Left lung (tissue), 14 donors: ENCODE measurements at places on chromosomes 4 and X.

DNA sequence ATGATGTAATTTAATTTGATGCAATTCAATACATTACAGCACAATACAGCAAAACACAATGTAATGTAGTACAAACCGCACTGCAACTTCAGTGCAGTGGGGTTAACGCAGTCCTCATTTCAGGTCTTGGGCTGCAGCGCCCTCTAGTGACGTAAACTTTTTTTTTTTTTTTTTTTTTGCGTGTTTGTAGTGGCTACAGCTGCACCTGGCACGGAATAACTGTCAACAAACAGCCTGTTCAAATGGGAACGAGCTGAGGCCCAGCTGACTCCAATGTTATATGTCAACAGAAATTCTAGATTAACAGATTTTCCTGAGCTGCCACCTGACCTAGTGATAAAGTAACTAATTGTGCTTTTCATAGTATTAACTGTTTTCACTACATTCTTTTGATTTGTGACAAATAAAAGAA lies 33.5 kb upstream of the RASSF6 start:
- H3K4me1 ChIP-seq, result no peaks in the 10 kb centered on the region
- no peak overlapping the region for H3K27ac ChIP-seq
- no peaks in the 10 kb centered on the region for H3K27me3 ChIP-seq
- DNase-seq, result peak; percentile 71

DNA sequence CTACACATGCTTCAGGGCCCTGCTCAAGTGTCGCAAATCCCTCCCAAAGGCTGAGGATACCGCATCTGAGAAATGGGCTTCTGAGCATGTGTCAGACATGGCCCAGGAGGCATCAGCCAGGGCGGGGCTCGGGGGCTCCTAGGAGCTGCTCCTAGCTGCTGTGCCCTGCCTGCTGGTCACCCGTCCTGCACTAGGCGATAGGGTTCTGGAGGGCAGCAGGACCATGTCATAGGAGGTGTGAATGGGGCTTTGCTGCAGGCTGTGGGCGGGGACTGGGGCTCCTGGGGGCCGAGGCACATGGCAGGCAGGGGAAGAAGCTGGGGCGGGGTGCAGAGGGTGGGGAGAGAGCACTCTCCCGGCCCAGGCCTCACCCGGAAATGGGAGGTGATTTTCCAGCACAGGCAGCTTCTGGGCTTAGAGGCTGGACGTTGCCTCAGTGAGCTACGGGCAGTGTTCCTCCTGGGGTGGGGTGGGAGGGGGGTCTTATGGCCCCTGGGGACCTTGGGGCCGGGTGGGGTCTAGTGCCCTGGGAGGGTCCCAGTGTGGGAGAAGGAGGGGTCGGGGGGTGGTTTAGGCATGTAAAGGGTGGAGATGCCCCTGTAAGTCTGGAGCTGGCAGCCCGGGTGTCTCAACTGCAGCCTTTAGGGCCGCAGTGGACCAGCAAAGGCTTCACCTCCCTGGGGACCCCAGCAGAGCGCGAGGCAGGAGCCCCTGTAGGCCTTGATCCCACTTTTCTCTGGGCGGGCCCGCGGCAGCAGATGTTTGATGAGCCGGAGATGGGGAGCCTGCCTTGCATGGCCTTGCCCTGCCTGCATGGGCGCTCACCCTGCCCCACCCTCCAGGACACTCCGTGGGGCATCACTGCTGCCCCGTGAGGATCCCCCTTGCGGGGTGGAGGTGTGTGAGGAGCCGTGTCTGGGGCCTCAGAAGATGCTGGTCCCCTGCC lies 98.6 kb upstream of the LRPAP1 start:
- DNase-seq, result no peak
- no peak overlapping the region for H3K4me3 ChIP-seq
- H3K27me3 ChIP-seq, result no peaks in the 10 kb centered on the region
- H3K36me3 ChIP-seq, result no peaks in the 10 kb centered on the region
- H3K27ac ChIP-seq, result no peak overlapping the region

- H3K4me1 ChIP-seq, result no peaks in the 10 kb centered on the region
- H3K4me3 ChIP-seq, result no peak overlapping the region
- no peak overlapping the region for H3K27ac ChIP-seq
- DNase-seq, result no peak
Measured at GRCh38 chr4:88584471-88584900, 7.8 kb upstream of the HERC3 start.

DNA sequence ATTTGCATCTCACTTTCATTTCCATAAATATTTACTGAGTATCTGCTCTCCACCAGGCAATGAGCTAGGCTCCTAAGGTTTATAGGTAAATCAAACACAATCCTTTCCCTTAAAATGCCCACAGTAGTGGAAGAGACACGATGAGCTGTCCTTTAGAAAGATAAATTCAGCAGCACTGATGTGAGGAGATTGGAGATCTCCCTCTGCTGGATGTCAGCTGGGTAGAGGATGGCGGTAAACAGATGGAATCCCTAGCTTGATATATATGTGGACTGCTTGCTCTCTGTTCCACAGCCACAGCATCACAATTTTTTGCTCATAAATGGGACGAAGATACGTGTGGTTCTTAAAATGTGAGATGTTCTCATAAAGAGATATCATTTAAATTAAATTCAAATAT lies 216.4 kb upstream of the RASGEF1B start:
- H3K27ac ChIP-seq, result no peak overlapping the region
- no peaks in the 10 kb centered on the region for H3K27me3 ChIP-seq
- H3K4me1 ChIP-seq, result no peaks in the 10 kb centered on the region
- H3K36me3 ChIP-seq, result no peaks in the 10 kb centered on the region
- no peak for DNase-seq
- no peak overlapping the region for H3K4me3 ChIP-seq

GRCh38 chrX:23764188-23764984 lies 18.6 kb upstream of the SAT1 start:
- no peak overlapping the region for H3K4me3 ChIP-seq
- no peak overlapping the region for H3K27ac ChIP-seq
- no peaks in the 10 kb centered on the region for H3K4me1 ChIP-seq
- no peak for DNase-seq
- no peaks in the 10 kb centered on the region for H3K36me3 ChIP-seq
- H3K27me3 ChIP-seq, result no peaks in the 10 kb centered on the region
